ENCODE measurements at places on chromosomes 12 and 14.

GRCh38 chr12:19895246-19896020 lies 456.1 kb downstream of the AEBP2 start:
- no peak for DNase-seq

DNA sequence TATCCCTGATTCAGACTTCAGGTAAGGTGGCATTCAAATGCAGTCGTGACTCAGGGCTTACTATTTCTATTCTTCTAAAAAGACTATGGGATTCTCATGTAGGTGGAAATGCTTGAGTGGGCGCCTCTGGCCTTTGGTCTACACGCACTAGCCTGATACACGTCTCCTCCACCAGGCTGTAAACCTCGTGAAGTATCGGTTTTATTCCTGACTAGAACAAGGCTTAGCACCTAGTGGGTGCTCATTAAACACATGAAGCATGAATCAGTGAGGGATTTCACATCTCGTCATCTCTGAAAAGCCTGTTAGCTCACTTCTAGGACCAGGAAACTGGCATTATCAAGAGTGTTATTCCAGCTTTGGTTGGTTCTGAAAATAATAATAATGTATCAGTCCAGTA lies 17.7 kb upstream of the HNF1A start:
- DNase-seq: peak; percentile 52

DNA sequence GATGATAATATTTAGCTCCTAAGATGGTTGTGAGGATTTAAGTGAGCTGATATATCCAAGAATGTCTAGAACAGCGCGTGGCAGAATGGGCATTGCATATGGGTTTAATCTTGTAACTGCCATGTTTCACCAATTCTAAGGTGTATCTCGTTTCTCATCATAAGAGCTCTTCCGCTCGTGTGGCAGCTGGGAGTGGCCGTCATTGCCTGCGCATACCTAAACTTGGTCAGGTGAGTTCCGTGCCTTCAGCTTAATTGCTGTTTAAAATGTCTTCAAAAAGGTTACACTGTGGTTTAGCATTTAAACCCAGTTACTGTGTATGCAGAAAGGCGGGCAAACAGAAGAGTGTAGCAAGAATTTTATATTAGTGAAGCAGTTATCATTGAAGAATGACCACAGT lies 4.5 kb upstream of the AQP2 start:
- no peak for DNase-seq

DNA sequence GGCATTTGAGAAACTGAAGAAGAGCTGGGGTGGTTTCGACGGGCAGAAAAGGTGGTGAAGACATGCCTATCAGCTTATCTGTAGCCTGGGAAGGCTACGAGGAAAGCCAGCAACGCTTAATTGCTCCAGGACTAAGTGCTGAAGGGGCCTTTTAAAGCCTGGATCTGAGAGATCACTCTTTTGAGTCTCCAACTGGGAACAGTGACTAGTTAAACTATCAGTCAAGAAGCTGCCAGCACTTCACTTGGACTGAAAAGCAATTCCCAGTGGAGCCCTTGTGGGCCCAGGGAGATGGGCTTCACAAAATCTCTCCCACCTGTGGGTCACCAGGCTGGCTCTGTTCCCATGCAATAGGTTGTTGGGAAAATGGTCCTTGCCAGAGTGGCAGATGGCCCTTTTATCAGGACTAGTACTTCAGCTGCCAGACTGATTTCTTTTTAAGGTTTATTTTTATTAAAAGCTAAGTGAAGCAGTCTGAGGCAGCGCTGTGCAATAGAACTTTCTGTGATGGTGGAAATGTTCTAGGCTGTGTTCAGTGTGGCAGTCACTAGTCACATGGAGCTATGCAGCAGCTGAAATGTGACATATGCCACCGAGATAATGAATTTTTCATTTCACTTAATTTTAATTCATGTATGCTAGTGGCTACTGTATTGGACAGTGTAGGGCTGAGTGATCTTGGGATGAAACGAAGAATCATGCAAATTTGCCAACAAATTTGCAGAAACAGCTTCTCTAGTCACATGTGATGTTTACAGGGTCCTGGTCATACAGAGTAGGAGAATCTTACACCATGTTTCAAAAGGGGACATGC lies 276.8 kb downstream of the PCNX1 start:
- DNase-seq: no peak

DNA sequence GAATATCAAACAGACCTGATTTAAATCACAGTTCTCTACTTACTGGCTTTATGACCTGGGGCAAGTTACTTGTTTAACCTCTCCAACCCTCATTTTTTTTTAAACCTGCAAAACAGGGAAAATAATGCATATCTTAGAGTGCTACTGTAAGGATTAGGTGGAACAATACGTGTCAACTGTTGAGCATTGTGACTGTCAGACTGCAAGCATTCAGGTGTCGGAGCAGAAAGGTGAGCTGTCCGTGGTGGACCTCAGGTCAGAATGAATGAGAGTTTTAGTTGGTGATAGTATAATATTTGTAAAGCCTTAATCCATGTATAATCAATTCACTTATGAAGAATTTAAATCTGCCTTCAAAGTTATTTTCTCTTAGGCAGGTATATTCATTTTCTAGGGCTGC lies 404.2 kb downstream of the ETNK1 start:
- DNase-seq: no peak

- no peak for DNase-seq
Observed at GRCh38 chr14:85535321-85535720, 5.4 kb downstream of the FLRT2 start.

- DNase-seq: peak; percentile 27
Observed at GRCh38 chr14:53956427-53957201, at the start of gene BMP4. BMP4 (minus strand) TSS chr14:53956825; CDS start chr14:53952222, 4,603 bp downstream.

GRCh38 chr14:89399157-89399556 lies 17.9 kb downstream of the FOXN3 start:
- no peak for DNase-seq

GRCh38 chr12:128814411-128815261 lies 9.1 kb downstream of the SLC15A4 start:
- DNase-seq: no peak

GRCh38 chr12:4024701-4025100 lies 151.5 kb upstream of the PARP11 start:
- DNase-seq: no peak

DNA sequence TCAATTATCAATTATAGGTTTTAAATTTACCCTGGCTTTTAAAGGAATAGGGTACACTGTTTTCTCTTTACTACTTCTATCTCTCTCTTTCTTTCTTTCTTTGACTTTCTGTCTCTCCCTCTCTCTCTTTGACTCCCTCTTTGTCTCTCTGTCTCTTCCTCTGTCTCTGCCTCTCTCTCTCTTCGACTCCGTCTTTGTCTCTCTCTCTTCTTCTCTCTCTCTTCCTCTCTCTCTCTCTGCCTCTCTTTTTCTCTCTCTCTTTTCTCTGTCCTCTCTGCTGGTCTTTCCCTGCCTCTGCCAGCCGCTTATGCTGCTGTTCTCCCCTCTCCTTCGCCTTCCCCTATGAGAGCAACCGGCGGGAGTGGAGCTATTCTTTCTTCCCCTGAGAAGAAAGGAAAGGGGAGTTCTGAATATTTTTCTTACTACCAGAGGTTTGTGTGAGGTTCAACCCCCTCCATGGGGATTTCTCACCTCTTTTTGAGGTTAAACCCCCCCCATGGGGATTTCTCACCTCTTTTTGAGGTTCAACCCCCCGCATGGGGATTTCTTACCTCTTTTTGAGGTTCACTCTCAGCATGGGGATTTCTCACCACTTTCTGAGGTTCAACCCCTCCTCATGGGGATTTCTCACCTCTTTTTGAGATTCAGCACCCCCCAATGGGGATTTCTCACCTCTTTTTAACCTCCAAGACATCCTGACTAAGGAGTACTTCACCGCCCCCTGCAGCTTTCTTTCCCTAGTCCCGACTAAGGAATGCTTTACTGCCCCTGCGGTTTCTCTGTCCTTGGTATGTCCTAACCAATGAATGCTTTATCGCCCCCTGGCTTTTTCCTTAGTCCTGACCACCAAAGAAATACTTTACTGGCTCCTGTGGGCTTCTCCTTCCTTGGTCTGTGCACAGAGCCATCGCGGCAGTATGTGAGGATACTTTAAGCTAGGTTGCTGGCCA lies 27.4 kb upstream of the DDHD1 start:
- peak; percentile 36 for DNase-seq

DNA sequence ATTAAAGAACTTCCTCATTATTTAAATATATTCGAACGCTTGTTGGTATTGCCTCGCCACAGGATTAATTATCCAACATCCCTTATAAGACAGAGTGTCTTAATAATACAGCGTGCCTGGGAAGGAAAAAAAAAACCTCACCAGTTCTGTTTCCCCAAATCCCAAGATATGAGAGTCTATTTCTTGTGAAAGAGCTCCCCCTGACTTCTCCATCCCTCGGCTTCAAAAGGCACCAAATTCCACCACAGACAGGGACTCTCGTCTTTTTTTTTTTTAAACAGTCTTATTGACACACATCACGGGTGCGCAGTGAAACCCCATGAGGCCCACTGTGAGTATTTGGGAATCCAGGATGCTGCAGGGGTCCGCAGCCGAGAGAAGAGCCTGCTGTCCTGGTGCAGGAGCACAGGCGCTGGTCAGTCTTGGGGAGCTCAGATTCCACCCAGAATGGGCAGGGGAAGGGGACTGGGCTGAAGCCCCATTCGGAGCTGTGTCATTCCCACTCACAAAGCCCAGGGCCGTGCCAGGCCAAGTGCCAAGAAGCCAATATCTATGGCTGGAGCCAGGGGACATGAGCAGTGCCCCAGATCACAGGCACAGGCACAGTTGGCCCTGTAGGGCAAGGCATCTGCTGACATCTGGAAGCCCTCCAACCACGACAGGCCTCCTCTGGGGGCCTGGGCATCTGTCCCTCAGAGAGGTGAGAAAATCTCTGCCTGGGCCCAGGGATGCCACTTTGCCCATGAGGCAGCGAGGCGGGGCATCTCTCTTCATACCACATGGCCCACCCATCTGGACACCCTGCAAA lies 71.9 kb downstream of the BCL11B start:
- no peak for DNase-seq

DNA sequence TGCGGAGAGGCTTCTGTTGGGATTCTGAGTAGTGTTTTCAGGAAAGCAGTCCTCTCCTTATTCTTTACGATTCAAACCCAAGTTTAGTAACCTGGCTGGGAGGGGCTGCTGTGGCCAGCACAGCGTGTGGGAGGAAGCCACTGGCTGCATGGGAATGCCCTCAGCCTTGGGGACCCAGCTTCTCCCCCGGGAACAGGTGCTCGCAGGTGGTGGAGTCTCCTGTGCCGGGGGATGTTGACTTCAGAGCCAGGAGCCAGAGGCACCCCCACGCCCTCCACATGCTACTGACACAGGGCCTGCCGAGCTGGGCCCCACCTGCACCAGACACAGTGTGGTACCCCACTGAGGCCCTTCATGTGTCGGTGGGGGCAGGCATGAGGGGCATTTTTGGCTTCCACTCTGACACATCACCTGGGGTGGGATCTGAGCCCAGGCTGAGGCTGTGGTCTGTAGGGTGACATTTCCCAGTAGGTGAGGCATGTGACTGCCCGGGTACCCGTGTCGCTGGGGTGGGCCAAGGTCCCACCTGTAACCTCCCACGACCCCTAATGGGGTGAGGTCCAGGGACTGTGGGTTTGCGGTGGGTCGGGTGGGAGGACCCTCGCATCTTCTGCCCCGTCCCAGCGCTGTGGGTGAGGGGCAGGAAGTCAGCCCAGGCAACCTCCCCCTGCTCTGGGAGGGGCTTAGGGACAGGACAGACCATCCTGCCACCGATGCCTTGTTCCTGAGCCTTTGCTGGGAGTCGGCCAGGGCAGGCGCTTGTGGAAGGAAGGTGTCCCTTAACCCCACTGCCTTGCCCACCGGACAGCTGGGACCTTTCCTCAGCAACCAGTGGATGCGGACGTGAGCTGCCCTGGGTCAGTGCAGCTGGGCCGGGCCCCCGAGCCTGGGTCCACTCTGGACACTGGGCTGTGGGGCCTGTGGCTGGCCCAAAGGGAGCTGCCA lies 26.5 kb downstream of the MTA1 start:
- DNase-seq: no peak

DNA sequence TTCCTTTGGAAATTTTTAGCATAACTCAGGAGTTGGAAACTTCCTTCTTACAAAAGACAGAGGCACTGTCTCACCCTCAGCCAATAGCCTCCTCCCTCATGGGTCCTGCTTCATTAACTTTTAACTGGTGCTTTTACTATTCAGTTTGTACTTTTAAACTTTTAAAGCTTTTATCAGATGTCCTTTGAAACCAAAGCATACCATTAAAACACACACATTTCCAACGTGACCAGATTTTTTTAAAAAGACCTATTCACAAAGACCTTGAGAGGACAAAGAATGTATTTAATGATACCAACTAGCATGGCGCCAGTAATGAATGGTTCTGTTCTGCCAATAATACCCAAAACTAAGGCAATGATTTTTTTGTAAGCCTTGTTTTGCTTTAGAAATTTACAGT lies 173.6 kb upstream of the EEA1 start:
- no peak for DNase-seq

DNA sequence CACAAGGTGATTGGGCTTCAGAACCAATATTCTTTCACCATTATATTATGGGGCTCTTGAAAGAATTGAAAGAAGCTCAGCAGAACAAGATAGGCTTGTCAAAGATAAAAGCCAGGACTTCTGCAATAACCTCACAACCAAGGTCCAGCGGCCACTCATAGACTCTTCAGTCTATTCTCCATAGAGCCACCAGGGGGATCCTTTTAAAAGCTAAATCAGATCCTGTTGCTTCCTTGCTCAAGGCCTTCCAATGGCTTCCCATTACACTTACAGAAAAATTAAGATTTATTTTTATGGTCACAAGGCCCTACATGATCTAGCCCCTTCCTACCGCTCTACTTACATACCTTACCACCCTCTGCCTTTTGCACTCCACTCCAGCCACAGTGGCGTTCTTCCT lies 169.6 kb downstream of the C12orf42 start:
- DNase-seq: no peak

DNA sequence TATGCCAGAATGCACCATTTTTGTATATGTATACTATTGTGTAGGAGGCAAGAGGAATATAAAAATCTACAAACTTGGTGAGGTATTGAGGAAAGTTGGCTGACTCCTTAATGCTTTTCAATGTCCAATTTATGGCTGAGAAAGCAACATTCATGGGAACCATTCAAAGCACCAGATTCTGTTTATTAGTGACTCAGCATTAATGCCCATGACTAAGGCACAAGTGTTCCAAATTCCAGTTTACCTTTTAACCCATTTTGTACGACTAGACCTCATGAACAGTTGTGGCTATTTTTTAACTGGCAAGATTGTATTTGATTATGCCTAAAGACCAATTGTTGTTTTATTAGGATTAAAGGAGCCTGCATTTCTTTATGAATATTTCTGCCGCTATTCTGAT lies 375.4 kb upstream of the ATP2B1 start:
- no peak for DNase-seq

DNA sequence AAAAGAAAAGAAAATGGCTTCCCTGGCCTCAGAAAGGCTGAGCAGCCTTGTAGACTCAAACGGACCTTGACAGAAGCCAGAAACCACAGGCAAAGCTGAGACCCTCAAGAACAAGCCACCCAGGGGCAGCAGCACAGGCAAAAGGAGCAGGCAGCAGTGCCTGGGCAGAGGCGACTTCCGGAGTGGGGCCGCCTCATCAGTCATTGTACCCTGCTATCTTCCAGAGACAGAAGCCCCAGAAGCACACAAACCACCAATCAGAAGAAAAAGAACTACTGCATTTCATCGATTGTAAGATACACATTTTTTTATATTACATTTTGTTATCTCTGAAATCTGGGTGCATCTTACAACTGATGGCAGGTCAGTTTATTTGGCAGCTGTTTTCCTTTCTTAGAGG lies 58.2 kb upstream of the ZFP36L1 start:
- DNase-seq: no peak

- DNase-seq: no peak
Observed at GRCh38 chr14:62247266-62247665, 485.0 kb downstream of the SNAPC1 start.

- DNase-seq: no peak
Observed at GRCh38 chr12:116304621-116305020, 27.1 kb upstream of the MED13L start.

GRCh38 chr12:49577589-49578315 lies 9.8 kb upstream of the MCRS1 start:
- DNase-seq: no peak
